Subcutaneous adipose tissue (tissue), 4 donors: ENCODE measurements at places on chromosomes 11 and 22. TPM values are rescaled to one million over a fixed set of nuclear protein-coding genes. Genes with fewer than 3 reads are reported as not detected.

MS4A8 gene
- total RNA-seq, result not detected

TTLL1 gene
- total RNA-seq, result 2.6 TPM

HTR3B gene
- total RNA-seq, result not detected

SCGB1C1 gene
- not detected for total RNA-seq

OR4A16 gene
- not detected for total RNA-seq

ABCG4 gene
- total RNA-seq, result not detected

CHRDL2 gene
- total RNA-seq, result not detected

SMCO4 gene
- 6.7 TPM for total RNA-seq

DEUP1 gene
- not detected for total RNA-seq

KRTAP5-9 gene
- not detected for total RNA-seq

OR2AG1 gene
- total RNA-seq, result not detected

OR52I1 gene
- not detected for total RNA-seq

MORC2 gene
- 19.4 TPM for total RNA-seq

TUB gene
- 9.8 TPM for total RNA-seq

GVQW3 gene
- 0.49 TPM for total RNA-seq

OR51I1 gene
- total RNA-seq, result not detected

HORMAD2 gene
- not detected for total RNA-seq

RIMBP3C gene
- not detected for total RNA-seq

FOLR1 gene
- total RNA-seq, result not detected

LRP4 gene
- total RNA-seq, result 2.9 TPM

OR2D2 gene
- not detected for total RNA-seq
